Left ventricle myocardium inferior (tissue), 1 donor: ENCODE measurements at places on chromosomes 11 and 22. TPM values are rescaled to one million over a fixed set of nuclear protein-coding genes. Genes with fewer than 3 reads are reported as not detected.

The TRIM34 gene
- 1.7 TPM for total RNA-seq

The GPHA2 gene
- not detected for total RNA-seq

The RAB30 gene
- 24.7 TPM for total RNA-seq

The APOL5 gene
- not detected for total RNA-seq

The SYT13 gene
- total RNA-seq = 5.9 TPM

The CRYAB gene
- total RNA-seq = 6,704 TPM

The RTN4R gene
- 0.96 TPM for total RNA-seq

The PRSS23 gene
- 6.5 TPM for total RNA-seq

The BTG4 gene
- not detected for total RNA-seq

The OR52E8 gene
- total RNA-seq = not detected

The PLEKHA7 gene
- total RNA-seq = 33.2 TPM

The KBTBD3 gene
- 13.8 TPM for total RNA-seq

The FADS1 gene
- total RNA-seq = 24.1 TPM

The MS4A3 gene
- total RNA-seq = not detected

The CYTH4 gene
- total RNA-seq = 4.8 TPM

The BTBD18 gene
- total RNA-seq = not detected
